ENCODE measurements at places on chromosomes 16 and 17.

DNA sequence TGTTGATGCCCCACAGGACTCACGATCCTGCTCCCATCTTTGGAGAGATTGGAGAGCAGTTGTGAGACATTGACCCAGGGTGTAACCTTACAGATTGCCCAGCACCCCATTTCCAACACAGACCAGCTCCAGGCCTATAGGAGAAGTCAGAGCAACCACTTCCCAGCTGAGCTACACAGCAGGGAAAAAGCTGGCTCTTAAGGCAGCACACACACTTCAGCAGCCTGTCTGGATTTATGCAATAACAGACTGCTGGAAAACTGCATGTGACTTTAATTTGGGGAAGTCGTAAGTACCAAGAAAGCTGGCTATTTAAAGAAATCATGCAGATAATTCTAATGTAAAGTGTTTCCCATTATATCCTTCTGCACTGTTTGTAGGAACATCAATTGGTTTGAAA is 30.8 kb downstream of the NOG start:
- no peak for DNase-seq

DNA sequence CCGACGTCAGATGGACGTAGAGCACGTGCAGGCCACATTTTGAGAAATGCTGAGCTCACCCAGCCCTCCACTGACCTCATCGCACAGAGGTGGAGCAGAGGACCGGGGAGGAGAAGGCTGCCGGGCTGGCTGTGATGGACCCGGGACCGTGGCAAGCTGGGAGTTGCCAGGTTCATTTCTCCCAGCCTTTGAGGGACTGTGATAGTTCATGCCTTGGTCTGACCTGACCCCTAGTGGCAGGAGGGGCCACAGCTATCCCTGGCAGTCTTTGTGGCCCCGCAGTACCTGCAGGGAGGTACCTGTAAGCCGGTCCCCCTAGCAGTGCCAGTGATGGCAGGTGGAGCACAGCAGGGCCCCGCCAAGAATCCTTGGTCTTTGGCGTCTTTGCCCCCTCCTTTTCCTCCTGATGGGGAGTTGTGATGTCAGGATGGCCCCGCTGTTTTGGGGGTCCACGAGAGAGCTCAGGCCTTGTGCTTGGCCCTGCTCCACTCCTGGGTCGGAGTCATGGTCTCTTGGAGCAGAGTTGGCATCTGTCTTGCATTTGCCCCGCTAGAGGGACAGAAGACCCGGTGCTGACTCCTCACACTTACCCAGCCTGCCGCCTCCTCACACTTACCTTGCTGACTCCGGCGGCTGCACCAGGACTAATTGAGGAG is 50.4 kb downstream of the OR1D5 start:
- peak; percentile 52 for DNase-seq

DNA sequence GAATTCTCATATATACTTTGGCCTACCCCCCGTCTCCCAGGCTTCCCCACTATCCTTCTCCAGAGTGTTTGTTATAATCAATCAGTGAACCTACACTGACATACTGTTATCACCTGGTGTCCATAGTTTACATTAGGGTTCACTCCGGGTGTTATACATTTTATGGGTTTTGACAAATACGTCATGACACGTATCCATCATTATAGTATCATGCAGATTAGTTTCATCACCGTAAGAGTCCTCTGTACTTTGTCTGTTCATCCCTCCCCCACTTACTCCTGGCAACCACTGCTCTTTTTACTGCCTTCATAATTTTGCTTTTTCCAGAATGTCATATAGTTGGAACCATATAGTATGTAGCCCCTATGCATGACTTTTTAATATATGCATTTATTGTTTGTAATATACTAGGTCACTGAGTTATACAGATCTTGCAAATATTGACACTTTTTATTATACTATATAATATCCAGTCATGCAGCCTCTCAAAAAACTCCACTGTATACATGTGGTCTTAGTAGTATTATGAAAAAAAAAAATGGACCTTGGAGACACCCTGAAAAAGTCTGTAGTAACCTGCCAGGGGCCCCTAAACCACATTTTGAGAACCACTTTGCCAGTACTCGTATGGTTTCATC is 28.4 kb downstream of the PPM1D start:
- DNase-seq, result no peak

DNA sequence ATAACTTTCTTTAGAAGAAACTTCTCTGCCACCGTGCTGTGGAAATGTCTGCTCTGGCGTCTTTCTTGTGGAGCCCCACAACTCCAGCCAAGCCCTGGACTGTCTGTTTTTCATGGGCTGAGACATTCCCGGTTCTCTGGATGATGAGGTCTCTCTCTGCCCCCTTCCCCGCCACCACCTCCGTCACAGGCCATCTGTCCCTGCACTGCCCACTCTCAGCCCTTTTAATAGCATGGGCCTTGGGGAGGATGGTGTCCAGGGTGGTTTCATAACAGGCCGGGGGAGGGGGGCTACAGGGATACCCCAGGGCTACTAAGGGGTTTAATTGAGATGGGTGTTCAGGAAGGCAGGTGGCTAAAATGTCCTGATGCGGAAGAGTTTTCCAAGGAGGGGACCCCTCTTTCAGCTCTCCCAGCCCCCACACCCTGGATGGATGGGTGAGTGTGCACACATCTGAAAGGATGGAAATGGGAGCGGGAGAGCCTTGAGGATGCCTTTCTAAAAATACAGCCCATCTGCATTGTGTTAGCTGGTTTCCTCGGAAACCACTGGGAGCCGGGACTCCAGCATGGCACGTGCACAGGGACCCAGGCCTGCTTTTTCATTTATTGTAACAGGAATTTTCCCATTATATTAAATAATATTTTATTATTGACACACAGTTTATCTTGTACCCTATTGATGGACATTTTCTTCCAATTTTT is 14.6 kb upstream of the NDRG4 start:
- no peak for DNase-seq

GRCh38 chr17:82914375-82914774 is 74.6 kb upstream of the ZNF750 start:
- no peak for DNase-seq

- no peak for DNase-seq
These were observed 80.9 kb upstream of the NLRP1 start for GRCh38 chr17:5665164-5665563.
